ENCODE measurements at places on chromosomes 3 and 15. TPM values are rescaled to one million over a fixed set of nuclear protein-coding genes. Genes with fewer than 3 reads are reported as not detected.

- ATAC-seq = no peak
Observed at GRCh38 chr15:90161950-90162361, 39.2 kb upstream of the SEMA4B start.

GRCh38 chr3:9930804-9931418, 2.7 kb upstream of the CRELD1 start:
- ATAC-seq = no peak

- peak; percentile 23 for ATAC-seq
Observed at GRCh38 chr15:40265355-40265754, 17.5 kb downstream of the ANKRD63 start.

GRCh38 chr15:70523616-70524015, 239.7 kb downstream of the UACA start:
- no peak for ATAC-seq

DNA sequence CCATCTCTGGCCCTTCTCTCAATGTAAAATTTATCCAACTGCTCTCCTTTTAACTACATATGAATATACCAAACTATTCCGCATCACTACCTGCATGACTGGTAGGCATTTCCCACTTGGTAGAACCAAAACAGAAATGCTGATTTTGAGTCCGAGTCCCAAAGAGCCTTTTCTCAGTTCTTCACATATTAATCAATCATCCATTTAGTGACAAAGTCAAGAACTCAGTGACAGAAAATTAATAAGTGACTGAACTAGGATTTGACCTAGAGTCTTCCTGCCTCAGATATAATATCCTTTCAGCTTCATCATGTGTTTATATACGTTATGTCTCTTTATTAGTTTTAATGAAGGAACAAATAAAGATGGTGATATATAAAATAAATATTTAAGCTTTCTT, 700.6 kb upstream of the GOLIM4 start:
- ATAC-seq = no peak

DNA sequence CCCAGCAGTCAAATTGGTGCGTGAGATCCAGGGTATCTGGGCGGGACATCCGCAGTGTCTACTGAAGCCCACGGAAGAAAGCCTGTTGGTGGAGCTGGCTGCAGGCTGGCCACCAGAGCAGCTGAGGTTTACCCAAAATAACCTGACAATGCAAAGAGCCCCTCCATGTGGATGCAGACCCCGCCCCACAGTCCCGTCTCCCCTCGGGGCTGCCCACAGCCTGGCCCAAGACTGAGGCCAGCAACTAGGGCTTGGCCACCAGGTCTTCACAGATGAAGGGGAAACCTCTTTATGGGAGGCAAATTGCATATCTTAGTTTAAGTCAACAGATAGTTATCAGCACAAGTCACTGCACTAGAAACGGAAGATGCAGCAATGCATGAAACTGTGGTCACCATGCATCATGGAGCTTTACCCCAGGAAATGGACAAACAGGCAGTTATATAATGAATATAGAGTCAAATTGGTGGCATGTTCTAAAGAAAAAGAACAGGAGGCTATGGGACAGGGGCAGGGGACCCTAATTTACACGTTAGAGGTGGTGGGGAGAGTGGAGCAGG, 86.3 kb downstream of the ARNT2 start:
- ATAC-seq = no peak

- ATAC-seq = no peak
Observed at GRCh38 chr3:58487140-58487886, 4.6 kb upstream of the KCTD6 start.

DNA sequence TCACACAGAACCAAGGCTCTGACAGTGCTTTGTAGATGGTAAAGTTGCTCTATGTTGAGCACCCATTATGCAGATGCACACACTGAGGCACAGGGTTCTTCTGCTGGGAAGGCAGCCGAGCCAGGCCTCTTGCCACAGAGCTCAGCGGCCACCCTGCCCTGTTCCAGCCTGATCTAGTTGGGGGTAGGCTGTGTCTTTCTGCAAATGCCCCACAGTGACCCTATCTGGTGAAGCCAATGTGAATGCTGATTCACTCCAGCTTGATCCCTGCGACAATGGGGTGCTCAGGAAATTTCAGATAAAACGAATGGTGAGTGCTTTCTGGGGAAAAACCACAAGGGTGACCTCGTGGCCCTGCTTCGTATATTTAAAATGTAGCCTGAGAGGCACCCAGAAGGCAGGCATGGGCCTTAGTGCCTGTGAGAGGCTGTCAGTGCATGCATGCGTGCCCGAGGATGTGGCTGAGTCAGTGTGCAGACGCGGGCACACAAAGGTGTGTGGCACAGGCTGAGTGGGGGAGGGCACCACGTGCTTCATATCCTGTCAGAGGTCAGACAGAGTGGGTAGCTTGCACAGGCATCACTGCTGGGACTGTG, 85.7 kb downstream of the ATP2B2 start:
- ATAC-seq = no peak

DNA sequence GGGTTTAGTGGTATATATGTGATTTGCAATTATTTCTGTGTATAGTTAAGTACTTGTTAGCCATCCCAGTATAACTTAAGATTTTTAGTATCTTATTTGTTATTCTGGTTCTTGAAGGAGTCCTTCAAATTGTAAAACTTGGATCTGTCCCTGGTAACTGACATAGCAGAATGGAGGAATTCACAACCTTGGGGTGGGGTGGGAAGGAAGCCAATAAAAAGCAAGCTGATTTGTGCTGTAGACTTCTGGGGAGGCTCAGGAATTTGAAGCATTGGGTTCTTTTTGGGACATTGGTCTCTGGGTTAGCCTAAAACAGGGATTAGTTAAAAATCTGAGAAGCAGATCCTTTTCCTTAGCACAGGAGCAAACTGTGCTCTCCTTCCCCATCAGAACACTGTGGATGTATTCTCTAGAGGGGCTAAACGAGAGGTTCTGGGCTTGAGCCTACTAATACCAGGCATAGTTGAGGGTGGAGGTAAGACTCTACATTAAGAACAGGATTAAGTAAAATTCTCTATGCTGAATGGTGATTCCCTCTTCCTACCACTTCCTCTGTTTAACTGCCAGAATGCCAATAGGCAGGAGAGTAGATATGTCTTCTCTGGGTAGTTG, 42.2 kb downstream of the GMPS start:
- peak; percentile 60 for ATAC-seq

DNA sequence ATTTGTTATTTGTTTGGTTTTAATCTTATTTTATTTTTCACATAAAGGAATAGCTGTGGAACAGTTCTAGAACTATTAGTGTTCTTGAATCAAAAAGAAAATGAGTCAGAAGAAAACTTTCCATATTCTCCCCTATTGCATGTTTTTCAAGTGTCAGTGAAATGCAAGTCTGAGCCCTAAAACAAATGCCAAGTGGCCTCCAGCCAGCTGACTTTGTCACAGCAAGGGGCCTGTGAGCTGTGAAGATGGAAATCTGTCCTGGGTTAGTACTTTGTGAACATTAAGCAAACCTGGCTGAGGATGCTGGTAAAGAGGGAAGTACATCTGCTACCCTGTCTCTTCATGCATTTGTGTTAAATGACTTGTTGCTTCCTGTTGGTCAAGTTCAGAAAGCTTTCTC, 14.2 kb downstream of the LRRC49 start:
- no peak for ATAC-seq

- ATAC-seq = no peak
Observed at GRCh38 chr15:83199288-83199687, 8.3 kb downstream of the HDGFL3 start.

DNA sequence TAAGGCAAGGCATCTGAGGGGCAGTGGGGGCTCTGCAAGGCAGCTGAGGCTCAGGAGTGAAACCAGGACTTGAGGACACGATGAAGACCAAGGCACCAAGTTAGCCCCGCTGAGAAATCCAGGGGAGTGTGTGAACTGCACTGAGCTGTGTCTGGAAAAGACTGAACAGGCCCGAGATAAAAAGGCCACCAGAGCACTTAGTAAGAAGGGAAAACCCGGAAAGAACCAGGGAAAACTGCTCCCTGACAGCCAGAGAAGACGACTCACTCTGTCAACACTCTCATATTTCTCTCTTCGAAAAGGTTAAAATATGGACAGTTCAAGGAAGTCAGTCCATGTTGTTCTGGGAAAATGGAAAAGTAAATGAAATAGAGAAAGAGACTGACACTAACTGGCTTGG, 109.0 kb downstream of the SEC22A start:
- ATAC-seq = no peak

DNA sequence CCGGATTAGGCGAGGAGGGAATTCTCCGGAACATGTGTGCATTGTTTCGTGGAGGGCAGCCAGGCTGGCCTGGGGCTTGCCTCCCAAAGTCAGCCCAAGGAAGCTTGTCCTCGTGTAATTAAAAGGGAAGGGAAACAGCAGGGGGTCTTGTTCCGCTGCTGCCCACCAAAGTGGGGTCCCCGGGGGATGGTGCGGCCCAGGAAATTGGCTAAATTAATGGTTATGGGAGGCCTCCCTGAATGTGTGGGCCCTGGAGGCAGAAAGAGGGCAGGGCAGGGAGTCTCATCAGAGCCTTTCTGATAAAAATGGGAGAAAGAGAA, 118.1 kb downstream of the OPA1 start:
- ATAC-seq = peak; percentile 29

DNA sequence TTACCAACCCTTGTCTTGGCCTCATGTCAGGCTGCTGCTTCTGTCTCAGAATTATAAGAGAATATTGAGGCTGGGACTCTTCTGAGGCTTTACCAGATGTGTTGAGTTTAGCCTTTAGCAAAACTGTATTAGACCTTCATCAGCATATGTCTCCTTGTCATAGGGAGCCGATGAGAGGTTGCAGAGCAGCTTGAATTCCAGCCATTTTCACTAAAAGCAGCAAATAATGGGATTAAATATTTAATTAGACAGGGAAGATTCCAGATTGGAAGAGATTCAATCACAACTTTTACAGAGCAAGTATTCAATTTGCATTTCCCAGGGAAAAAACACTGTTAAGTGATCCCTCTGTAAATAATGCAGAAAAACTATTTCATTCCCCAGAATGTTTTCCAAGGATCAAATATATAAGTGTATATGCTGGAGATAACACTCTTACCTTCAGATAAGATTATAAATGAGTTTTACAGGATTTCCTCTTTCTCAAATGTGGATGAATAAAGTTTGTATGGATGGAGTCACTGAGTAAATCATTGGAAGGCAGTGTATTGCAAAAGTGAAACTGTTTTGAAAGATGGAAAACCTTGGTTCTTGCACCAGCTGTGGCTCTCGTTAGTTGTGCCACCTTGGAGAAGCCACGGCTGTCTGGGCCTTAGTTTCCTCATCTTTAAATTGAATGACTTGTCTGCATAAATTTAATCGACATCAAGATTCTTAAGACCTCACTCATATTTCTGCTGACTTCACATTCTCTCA, 466.4 kb upstream of the SGO1 start:
- no peak for ATAC-seq

GRCh38 chr3:128173849-128174248, 20.6 kb downstream of the EEFSEC start:
- peak; percentile 13 for ATAC-seq

DNA sequence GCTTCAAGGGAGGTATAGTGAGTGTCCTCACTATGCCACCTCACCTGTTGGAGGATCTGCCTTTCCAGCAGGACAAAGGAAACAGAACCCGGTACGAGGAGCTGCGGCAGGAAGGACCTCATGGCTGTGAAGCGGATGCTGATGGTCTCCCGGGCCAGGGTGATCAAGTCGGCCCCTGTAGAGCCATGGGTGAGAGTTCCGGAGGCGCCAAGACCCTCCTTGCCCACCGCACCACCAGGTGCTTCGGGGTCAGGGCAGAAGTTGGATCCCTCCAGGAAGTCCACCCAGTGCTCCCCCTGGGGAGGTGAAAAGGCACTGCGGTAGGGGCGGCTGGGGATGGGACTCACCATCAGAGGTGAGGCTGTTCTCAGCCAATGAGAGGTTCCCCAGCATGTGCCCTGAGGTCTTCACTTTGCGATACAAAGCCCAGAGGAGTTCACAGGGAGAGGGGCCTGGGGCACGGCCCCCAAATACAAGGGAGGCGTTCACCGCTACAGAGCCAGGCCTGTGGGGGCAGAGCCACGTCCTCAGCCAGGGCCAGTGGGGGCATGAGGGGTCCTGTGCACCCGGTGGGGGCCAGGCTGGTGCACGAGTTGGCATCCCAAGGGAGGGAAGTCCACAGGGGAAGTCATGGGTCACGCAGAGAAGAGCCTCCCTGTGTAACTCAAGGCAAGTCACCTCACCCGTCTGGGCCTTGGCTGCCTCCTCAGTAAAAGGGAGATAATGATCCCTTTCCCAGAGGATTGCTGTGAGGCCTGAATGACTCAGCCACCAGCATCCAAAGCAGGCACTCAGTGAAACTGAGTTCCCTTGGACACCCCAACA, 27.7 kb downstream of the C15orf39 start:
- ATAC-seq = no peak

DNA sequence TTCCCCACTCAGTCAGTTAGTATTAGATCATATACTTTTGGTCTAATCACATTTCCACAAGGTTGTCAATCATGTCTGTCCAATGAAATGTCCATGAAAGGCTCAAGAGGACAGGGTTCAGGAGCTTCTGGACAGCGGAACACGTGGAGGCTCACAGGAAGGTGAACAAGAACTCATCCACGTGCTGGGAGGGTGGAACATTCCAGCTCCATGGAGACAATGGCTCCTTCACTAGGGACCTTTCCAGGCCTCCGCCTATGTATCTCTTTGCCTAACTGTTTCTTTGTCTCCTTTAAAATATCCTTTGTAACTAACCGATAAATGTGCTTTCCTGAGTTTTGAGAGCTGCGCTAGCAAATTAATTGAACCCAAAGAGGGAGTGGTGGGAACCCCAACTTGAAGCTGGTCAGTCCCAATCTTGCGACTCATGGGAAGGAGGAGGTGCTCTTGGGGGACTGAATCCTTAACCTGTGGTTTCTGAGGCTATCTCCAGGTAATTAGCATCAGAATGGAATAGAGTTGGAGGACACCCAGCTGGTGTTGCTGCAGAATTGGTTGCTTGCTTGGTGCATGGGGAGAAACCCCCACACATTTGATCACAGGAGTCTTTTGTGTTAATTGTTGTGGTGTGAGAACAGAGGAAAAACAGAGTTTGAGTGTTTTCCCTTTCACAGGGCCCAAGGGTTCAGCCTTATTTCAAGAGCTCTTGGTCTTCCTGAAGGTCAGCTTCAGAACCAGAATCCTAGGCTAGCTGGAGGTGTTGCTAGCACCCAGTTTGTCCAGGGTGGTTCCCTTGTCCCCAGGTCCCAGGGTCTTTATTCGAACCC, 3.0 kb upstream of the TKT start:
- ATAC-seq = no peak

DNA sequence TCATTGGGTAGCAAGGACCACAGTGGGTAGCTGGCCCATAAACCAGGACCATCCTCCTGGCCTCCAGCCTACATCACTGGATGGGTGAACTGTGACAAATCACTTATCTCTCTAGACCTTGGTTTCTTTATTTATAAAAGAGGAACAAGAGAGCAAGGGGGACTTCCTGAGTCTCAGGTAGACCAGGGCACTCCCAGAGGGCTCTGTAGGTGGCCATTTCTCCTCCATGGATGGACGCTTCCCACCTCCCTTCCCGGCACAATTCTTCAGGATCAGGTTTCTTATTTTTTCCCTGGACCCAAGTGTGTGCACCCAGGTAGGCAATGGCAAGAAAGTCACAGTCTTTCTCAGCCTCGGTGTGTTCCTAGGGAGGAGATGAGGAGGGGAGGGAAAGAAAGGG, 41.4 kb upstream of the SPATA12 start:
- no peak for ATAC-seq

The NR2C2 gene
- total RNA-seq = 25.0 TPM

The TP63 gene
- 0.81 TPM for total RNA-seq

The NFKBIZ gene
- total RNA-seq = 18.3 TPM

The SERINC4 gene
- 1.3 TPM for total RNA-seq

The PRR20G gene
- total RNA-seq = 0.62 TPM

The CELSR3 gene
- 40.6 TPM for total RNA-seq

The ANP32A gene
- total RNA-seq = 131 TPM

The APBA2 gene
- total RNA-seq = 27.6 TPM

The RASSF1 gene
- total RNA-seq = 17.2 TPM

The TMEM39A gene
- 25.5 TPM for total RNA-seq

Measured in motor neuron (in vitro differentiated cells).